ENCODE measurements at places on chromosomes 6 and 20. TPM values are rescaled to one million over a fixed set of nuclear protein-coding genes. Genes with fewer than 3 reads are reported as not detected.

Gene TINAG
- total RNA-seq: not detected

DNA sequence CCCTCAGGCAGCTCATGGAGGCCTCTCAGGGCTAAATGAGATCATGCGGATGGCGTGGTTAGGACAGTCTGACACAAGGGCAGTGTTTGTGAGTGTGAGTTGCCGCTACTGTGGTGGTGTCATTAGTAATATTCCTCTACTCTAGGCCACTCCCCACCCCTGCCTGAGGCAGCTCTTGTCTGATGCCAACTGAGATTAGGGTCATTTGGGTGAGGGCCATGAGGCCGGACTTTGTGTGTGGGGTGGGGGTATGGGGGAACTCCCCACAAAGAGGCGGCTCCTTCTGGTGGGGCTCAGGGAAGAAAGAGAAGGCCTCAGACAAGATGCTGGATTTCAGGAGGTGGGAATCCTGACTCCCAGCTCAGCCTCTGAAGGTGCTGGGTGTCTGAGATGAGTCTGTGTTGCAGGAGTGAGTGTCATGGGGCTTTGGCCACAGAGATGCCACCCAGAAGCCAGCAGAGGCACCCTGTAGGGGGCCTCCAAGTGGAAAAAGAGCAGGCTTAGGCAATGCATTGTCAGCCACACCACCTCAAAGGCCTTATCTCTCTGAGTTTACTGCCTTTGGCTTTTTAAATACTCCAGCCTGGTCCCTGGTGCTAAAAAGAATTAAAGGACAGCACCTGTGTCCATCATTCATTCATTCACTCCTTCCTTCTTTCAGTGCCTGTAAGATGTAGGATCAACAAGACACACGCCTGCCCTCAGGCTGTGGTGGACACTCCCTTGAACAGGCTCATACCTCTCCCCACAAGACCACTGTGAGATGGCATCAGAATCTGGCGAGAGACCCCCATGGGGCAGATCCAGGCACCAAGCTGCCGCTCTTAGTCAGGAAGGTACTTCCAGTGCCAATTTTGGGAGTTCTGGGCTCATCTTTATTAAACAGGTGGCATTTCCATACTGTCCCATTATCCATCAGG, 175.2 kb downstream of the MRPL14 start:
- no peak overlapping the region for H3K27ac ChIP-seq
- no peaks in the 10 kb centered on the region for H3K36me3 ChIP-seq
- no peak for DNase-seq
- no peak overlapping the region for H3K4me3 ChIP-seq

Gene CST8
- not detected for total RNA-seq

Gene AURKA
- total RNA-seq: 80.1 TPM

DNA sequence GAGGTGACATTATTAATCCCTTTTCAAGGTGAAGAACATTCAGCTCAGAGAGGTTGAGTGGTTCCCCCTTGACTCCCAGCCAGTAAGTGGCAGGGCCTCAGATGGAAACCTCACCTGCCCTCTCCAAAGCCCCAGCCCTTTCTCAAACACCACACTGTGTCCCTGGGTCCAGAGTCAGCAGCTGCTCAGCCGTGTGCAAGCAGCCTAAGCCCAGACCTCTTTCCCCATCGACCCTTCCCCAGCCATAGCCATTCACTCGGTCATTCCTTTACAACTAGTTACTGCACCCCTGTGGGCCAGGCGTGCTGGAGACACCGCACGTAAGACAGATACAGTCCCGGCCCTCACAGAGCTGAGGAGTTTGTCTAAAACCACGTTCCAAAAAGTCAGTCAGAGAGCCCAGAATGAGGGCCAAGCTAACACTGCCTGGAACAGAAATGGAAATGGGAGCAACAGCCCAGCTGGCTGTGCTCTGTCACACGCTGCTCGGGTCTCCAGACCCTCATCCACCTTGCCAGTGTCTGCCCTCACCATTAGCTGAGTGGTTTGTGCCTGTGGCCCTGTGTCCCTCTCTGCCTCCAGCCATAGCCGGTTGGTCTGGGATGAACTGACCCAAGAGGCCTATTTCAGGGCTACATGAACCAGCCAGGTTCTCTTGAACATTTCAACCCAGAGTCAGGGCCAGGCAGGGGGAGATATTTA, 29.6 kb downstream of the ZC3H12D start:
- no peak overlapping the region for H3K4me3 ChIP-seq
- peaks cover 8% of the 10 kb centered on the region for H3K4me1 ChIP-seq
- DNase-seq: no peak

GRCh38 chr6:12369781-12370262, 79.7 kb downstream of the EDN1 start:
- H3K4me1 ChIP-seq: no peaks in the 10 kb centered on the region
- H3K27ac ChIP-seq: no peak overlapping the region
- no peak for DNase-seq
- H3K4me3 ChIP-seq: no peak overlapping the region

All from HCT116 (cell line).